ENCODE measurements at places on chromosomes 3 and 15.

- DNase-seq, result no peak
Measured at GRCh38 chr3:54514006-54514405, 391.7 kb downstream of the CACNA2D3 start.

- no peak for DNase-seq
Measured at GRCh38 chr3:66816090-66816761, 181.9 kb upstream of the KBTBD8 start.

- no peak for DNase-seq
Measured at GRCh38 chr3:43019006-43019809, 40.1 kb downstream of the GASK1A start.

DNA sequence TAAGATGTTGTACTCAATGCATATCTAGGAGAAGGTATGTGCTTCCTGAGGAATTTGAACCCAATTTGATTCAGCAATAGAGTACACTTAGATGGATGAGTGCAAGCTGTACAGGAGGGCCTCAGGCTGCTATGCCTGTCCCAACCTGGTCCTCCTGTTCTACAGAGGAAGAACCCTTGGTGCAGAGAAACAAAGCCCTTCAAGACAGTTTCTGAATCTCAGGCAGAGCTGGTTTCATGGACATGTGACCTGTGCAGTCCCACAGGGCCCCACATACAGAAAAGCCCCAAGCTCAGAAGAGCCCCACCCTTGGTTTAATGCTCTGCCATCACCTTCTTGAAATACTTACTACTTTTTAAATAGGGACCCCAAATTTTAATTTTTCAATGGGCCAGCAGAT, 15.3 kb downstream of the FOXP1 start:
- no peak for DNase-seq

- DNase-seq, result no peak
Measured at GRCh38 chr3:41932464-41932863, 29.4 kb downstream of the ULK4 start.

Data from stimulated activated CD8-positive, alpha-beta memory T cell treated with anti-CD3 and anti-CD28 coated beads, Interleukin-2, amount 100 ng/mL, for 1 hour (primary cell).